T-helper 2 cell treated with Interferon-gamma antibody and Interleukin-4, amounts not matched to agents 100 ng/mL and 5 ng/mL, for 36 hours (primary cell): ENCODE measurements at places on chromosomes 3 and 15. TPM values are rescaled to one million over a fixed set of nuclear protein-coding genes. Genes with fewer than 3 reads are reported as not detected.

Gene P2RY13
- total RNA-seq, result not detected in 2 replicates

Gene ACTRT3
- 0.45 and 0.61 TPM in 2 replicates for total RNA-seq

Gene DIS3L
- total RNA-seq, result 51.1 and 51.4 TPM in 2 replicates

Gene HHLA2
- 2.0 and 2.5 TPM in 2 replicates for total RNA-seq

Gene HHATL
- not detected in 2 replicates for total RNA-seq

Gene GUCA1C
- not detected in 2 replicates for total RNA-seq

Gene P2RY12
- total RNA-seq, result not detected in 2 replicates

Gene PRSS50
- total RNA-seq, result not detected in 2 replicates

Gene ZWILCH
- total RNA-seq, result 31.8 and 34.1 TPM in 2 replicates

Gene FBLN2
- total RNA-seq, result not detected in 2 replicates

Gene SPESP1
- 0.64 and 1.0 TPM in 2 replicates for total RNA-seq

Gene STRC
- 0.36 and 0.48 TPM in 2 replicates for total RNA-seq

Gene CHDH
- total RNA-seq, result 8.7 and 12.1 TPM in 2 replicates

Gene UTS2B
- total RNA-seq, result not detected in 2 replicates

Gene SMCO1
- not detected in 2 replicates for total RNA-seq

Gene NR2E3
- total RNA-seq, result not detected in 2 replicates

Gene NPAP1
- total RNA-seq, result not detected in 2 replicates

Gene SAMMSON
- not detected in 2 replicates for total RNA-seq

Gene MYO5C
- 1.2 and 1.6 TPM in 2 replicates for total RNA-seq

Gene GOLGA6L4
- 1.9 and 2.1 TPM in 2 replicates for total RNA-seq

Gene CNOT10
- total RNA-seq, result 48.5 and 62.3 TPM in 2 replicates

Gene PPARG
- 1.2 and 1.7 TPM in 2 replicates for total RNA-seq

Gene ARL8B
- 41.9 and 43.7 TPM in 2 replicates for total RNA-seq

Gene CSPG4
- not detected in 2 replicates for total RNA-seq

Gene TNFSF10
- total RNA-seq, result 129 and 140 TPM in 2 replicates

Gene CIDEC
- total RNA-seq, result not detected in 2 replicates

Gene GOLGA8J
- 0.45 TPM in 1 of 2 replicates, not detected in the other for total RNA-seq

Gene RAB6B
- 0.82 and 0.91 TPM in 2 replicates for total RNA-seq

Gene NME9
- total RNA-seq, result not detected in 2 replicates

Gene ADAMTS17
- total RNA-seq, result 0.52 and 1.7 TPM in 2 replicates

Gene PAQR9
- not detected in 2 replicates for total RNA-seq

Gene SLC9C1
- total RNA-seq, result not detected in 2 replicates

Gene ARRDC4
- total RNA-seq, result 0.39 and 0.48 TPM in 2 replicates

Gene EXD1
- not detected in 2 replicates for total RNA-seq

Gene SEMA3G
- 0.16 and 0.23 TPM in 2 replicates for total RNA-seq

Gene GOLGA6A
- total RNA-seq, result not detected in 2 replicates

Gene SLC26A6
- total RNA-seq, result 43.7 and 47.3 TPM in 2 replicates

Gene FGF7
- total RNA-seq, result 0.05 TPM in 1 of 2 replicates, not detected in the other

Gene CLRN1
- not detected in 2 replicates for total RNA-seq

Gene PP2D1
- total RNA-seq, result not detected in 2 replicates

Gene CHRFAM7A
- total RNA-seq, result 2.3 TPM in 1 of 2 replicates, not detected in the other
